Activated CD8-positive, alpha-beta memory T cell treated with anti-CD3 and anti-CD28 coated beads for 24 hours (primary cell): ENCODE measurements at places on chromosomes 4 and X.

- DNase-seq: no peak
Observed at GRCh38 chr4:80897537-80898303, 132.8 kb upstream of the BMP3 start.

- no peak for DNase-seq
Observed at GRCh38 chr4:38184404-38184803, 224.2 kb downstream of the PTTG2 start.

DNA sequence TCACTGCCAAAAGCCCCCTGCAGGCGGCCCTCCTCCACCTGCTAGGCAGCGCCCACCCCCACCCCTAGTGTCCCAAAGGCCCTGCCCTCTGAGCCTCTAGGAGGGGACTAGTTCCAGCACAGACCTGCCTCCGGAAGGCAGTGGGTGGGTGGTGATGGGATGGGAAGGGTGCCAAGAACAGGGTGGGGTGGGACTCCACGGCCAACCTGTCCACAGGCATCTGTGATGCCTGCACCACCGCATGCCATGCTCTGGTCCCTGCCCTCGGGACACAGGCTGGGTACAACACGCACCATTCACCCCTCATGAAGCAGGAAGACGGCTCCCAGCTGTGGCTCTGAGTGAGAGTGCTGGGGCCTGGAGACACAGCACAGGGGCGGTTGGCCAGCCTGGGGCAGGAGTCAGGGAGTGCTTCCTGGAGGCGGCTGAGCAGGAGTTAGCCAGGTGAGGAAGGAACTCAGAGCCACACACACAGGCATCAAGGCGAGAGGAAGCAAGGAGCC is 243.1 kb upstream of the PSAPL1 start:
- no peak for DNase-seq

DNA sequence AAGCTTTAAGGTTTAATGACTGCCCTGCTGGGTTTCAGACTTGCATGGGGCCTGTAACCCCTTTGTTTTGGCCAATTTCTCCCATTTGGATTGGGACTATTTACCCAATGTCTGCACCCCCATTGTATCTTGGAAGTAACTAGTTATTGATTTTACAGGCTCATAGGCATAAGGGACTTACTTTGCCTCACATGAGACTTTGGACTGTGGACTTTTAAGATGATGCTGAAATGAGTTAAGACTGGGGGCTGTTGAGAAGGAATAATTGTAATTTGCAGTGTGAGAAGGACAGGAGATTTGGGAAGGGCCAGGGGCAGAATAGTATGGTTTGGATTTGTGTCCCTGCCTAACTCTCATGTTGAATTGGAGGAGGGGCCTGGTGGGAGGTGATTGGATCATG is 260.7 kb downstream of the SNCA start:
- DNase-seq: no peak

DNA sequence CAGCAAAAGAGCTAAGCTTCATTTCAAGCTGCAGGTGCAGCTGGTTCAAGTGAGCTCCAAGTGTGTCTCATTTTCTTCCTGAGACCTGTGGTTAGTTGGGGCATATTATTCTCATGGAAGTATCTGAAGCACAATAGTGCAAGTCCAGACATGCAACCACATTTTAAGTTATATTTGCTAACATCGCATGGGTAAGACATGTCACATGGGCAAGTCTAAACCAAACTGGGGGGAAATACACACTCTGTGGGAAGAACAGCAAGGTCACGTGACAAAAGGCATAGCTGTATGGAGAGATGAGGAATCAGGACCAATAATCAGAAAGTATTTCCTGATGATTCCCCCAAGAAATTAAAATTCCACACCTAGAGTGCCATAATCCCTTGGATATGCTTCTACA is 94.9 kb upstream of the NDP start:
- DNase-seq: no peak

DNA sequence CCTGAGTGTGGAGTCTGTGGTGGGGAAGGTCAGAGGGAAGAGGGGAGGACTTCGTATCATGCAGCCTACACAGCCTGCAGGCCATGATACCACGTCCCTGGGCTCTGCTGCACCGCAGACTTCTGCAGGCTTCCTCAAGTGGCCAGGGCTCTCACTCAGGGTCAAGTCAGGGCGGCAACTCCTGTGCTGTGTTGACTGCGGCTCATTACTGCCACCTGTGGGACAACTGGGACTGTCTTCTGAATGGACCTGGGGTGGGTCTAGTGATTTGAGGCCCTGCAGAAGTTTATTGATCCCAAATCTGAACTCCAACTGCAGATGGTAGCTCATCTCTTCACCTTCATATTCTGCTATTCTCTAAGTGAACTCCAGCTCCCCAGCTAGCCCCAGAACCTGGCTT is 167.1 kb downstream of the NSUN7 start:
- DNase-seq: peak; percentile 76

DNA sequence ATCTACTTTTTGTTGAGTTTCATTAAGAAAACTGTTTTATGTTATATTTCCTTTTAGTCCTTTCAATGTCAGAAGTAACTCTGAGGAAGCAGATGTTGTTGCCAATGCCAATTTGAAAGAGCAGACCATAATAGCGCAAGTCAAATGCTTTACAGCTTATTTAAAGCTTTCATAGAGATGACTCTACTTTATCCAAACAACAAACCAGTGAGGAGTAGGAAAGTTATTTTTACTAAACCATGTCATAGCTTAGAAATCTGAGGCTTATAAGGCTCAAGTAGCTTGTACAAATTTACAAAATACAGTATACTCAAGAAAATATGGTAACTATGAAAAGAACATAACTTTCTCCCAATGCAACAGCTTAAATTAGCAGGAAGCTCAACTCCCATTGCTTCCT is 40.1 kb upstream of the SPOCK3 start:
- DNase-seq: no peak

DNA sequence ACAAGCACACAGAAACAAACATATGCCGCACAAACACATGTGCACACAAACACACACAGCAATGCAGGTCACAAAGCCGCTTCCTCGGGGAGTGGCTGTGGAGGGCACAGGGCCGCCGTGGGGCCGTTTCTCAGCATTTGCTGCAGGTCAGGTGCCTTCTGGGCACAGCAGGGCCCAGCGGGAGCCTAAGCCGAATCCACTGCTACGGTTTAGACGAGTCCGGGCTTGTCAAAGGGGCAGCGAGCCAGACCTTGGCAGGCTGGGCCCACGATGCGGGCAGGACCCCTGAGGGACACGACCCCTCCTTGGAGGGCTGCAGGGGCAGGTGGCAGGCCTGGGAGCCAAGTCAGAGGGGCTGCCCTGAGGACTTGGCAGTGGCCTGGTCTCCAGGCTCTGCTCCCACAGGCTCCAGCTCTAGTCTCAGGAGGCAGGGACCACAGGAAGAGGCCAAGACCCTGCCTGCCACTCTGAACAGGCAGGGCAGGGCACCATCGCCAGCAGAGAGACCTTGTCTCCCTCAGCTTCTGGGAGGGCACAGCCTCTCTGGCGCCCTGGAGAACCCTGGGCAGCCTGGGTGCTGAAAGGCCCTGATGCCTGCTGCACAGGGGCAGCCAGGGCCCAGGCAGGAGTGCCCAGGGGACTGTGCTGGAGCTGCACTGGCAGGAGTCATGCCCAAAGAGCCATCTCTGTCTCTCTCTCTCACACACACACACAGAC is 5.5 kb upstream of the ATP2B3 start:
- no peak for DNase-seq

DNA sequence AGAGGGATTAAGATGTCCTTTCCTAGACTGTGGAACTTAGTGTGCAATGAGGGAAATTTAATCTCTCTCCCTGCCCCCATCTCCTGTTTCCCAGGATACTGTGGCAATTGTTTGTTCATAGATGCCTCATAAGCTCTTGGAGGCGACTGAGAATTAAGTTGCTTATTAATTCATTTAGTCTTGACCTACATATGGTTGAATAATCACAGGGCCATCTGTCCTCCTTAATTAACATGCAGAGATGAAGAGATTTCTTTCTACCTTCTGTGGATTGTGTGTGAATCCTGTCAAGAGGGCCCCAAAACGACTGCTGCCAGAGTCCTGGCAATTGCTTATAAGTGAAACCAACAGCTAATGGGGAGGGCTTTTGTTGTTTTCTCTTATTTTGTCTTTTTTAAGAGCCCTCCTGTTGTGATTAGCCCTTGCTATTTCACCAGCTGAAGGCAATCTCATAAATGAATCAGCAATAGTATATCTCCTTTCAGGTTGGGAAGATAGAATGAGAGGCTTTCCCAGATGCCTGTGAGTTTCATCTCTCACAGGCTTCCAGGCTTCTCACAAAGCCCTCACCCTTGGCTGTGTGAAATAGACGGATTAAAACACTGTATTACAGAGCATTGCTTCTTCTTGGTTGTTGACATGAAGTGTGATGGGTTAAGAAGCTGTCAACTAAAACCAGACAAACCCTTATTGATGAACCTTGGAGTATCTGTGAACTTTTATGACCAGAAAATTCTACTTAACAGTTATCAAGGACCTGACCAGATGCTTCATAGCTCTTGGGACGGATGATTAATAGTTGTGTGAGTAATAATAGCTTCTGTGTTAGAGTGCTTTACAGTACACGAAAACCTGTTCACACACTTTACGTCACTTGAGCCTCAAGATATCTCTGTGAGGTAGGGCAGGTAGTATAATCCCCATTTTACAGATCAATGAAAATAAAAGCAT is 58.5 kb downstream of the PGRMC2 start:
- DNase-seq: no peak

DNA sequence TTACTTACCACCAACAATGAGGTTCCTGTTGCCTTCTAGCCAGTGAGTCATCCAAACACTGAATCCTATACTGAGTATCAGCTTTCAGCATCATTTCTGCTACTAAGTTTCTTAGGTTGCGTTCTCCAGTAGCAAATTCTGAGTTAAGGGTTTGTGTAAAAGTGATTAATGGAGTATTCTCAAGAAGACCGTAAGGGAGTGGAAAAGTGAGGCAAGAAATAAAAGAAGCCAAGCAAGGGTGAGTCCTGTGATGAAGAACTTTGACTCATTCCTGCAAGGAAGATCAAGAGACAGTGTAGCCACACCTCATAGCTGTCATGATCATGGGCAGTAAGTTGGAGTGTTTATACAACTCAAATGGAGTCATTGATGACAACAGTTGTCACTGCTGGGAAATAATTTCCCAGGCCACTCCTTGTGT is 446.2 kb downstream of the RAPGEF2 start:
- no peak for DNase-seq

DNA sequence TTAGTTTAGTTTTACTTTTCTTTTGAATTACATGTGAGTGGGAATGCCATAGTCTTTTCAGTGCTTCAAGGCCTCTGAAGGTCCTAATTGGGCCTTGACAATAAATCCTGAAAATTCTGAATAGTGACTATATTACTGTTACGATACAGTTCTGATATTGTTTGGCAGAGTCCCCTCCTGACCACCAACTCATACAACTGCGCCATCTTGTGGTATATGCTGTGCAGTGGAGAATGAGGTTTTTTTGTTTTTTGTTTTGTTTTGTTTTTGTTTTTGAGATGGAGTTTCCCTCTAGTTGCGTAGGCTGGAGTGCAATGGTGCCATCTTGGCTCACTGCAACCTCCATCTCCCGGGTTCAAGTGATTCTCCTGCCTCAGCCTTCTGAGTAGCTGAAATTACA is 56.6 kb upstream of the CHRDL1 start:
- no peak for DNase-seq

DNA sequence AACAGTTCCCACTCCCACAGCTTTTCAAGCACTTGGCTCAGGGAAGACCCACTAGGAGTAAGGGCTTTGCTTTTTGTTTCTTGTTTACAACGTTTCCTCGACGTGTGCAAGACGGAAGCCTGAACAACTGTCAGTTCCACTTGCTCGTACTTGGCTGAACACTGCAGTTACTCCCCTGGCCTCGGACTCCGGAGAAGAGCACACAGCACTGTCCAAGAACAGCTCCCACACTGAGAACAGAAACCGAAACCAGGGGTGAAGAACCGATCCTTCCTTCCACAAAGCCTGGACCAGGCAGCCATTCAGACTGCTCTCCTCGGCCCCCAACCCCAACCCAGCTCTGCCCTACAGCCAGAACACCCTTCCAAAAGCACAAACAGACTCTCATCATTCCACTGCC is 25.5 kb downstream of the IRF2 start:
- DNase-seq: peak; percentile 60

- DNase-seq: no peak
Observed at GRCh38 chr4:81030061-81030980, at the start of gene BMP3. BMP3 (plus strand) TSS chr4:81030708; CDS start chr4:81031285, 577 bp downstream.

DNA sequence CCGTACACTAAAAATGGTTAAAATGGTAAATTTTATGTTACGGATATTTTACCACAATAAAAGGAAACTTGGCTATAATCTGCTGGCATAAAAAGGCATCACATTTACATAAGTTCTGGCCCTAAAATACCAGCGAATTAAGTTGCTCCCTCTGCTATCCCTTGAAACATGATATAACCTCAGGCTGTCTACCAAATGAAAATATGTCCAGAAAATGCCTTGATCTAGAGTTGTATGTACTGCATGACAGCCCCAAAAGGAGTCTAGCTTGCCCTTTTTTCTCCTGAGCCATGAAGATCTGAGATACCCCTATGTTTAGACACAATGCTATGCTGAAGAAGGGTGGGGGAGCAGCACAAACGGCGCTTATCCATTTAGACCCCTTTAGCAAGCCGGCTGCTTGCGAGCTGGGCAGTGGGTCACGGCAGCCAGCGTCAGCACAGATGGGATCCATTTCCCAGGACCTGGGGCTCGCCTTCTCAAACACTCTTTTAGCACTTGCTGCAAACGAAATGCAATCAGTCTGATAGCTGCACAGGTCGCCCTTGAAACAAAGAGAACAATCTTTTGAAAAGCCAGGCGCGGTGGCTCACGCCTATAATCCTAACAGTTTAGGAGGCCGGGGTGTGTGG is 77.0 kb downstream of the AFAP1 start:
- peak; percentile 38 for DNase-seq

DNA sequence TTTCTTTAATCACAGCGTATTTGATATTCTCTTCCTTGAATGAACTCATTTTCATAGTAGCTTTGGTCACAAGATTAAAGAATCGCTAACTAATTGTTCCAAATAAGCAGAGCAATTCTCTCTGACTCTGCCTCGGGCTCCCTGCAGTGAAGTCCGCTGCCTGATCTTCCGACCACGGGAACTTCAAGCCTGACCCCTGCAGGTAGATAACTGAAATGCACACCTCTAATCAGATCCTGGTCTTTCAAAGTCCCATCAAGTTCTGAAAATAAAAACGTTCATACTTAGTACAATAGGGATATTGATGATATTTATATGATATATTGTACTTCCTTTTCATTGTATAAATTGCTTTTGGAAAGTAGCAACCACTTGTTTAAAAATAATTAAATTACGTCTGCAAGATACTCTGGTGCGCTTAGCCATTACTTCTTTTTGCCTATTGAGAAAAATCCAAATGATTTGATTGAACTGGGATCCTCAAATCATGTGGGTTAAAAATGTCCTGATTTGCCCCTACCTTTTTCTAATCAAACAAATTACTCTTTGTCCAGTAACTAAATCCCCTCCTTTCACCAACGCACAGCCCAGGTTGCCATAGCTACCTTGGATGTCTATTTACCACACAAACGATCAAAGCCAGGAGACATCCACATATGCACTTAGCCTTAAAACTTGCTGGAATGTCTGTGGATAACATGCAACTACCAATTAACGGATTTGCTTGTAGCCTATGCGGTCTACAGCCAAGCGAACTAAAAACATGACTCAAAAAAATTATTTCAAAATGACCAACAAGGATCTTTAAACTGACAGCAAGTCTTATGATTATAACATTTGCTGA is 4.2 kb downstream of the MID1 start:
- DNase-seq: no peak

GRCh38 chr4:1675802-1676137 is 8.3 kb downstream of the FAM53A start:
- DNase-seq: no peak
